ENCODE measurements at places on chromosomes 16 and 17.
A peak's percentile ranks its signal among the peaks of the same experiment; 100 is the strongest.

- DNase-seq: no peak
These were observed 6.6 kb upstream of the EFCAB13 start for GRCh38 chr17:47317119-47317518.

GRCh38 chr17:77299256-77300015 lies 158.7 kb downstream of the SEC14L1 start:
- no peak for DNase-seq

DNA sequence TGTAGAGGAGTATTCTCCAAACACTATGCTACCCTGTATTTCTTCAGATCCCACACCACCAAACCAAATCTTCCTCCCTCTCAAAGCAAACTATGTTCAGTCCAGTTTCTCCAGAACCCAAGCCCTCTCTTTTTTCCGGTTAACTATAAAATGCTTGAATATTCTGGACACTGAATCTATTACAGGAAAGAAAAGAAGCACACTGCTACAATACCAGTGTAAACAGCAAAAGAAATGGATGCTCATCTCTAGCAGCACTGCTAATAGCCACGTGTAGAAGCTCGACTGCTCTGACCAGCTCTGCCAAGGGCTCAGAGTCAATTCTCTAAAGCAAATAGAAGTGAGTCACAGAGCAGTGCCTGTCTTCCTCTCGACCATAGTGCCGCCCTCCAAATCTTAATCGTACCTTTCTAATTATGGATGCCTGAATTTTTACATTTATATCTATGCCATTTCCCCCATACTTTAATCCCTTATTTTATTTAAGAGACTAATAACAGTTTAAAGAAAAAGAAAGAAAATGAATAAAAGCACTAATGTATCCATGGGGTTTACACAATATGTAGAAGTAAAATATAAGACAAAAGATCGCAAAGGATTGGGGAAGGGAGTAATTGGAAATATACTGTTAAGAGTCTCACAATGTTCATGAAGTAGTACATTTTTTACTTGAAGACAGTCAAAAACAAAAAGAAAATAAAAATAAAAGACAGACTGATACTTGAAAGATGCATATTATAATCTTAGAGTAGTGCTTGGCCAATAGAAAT lies 154.5 kb downstream of the PARN start:
- DNase-seq: no peak

DNA sequence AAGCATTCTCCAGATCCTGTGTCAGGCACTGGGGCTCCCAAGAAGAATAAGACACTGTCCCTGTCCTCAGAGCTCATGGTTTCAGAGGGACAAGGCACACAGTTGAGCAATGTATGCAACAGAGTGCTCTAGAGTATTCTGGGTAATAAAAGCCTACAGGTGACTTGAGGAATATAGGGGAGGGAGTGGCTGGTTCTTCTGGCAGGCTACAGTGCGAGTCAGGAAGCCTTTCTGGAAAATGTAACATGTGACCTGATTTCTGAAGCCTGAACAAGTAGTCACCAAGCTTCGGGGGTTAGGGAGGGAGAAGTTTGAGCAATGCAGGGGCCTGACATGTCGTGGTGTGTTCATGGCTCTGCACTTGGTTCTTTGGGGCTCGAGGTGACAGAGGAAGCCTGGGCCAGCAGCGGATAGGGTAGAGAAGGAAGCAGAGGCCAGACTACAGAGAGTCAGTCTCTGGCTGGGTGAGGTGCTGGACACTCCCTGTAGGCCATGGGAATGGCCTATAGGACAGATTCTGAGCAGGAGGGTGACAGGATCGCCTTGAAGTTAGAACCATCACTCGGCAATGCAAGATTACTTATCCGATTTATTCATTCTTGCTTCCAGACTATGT lies 16.0 kb upstream of the LRRC75A start:
- DNase-seq: no peak

GRCh38 chr16:68264128-68265077 lies at the start of gene SLC7A6:
Gene SLC7A6, plus strand, starts transcription at chr16:68264526. Its CDS starts 10,201 bp downstream, at chr16:68274727.
- DNase-seq: peak; percentile 75
